ENCODE measurements at places on chromosomes 4 and X.

DNA sequence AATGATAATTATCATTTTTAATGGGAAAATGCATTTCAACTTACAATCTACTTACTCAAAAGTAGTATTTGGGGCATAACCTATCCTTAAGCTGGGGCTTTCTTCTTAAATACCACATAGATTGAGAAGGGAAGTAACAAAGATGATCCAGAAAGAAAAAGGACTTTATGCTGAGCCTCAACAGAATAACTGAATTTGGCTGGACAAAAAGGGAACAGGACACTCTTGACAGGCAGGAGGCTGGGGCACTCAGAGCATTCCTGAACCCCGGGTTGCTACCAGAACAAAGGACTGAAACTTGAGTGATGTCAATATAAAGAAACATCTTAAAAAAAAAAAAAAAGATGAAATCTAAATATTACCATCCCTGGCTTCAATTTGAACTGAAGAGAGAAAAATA, 23.9 kb downstream of the RELL1 start:
- no peak for DNase-seq

GRCh38 chr4:106092361-106093040, 197.2 kb downstream of the NPNT start:
- DNase-seq: no peak

- no peak for DNase-seq
Measured at GRCh38 chr4:166527500-166527899, 654.5 kb downstream of the TLL1 start.

DNA sequence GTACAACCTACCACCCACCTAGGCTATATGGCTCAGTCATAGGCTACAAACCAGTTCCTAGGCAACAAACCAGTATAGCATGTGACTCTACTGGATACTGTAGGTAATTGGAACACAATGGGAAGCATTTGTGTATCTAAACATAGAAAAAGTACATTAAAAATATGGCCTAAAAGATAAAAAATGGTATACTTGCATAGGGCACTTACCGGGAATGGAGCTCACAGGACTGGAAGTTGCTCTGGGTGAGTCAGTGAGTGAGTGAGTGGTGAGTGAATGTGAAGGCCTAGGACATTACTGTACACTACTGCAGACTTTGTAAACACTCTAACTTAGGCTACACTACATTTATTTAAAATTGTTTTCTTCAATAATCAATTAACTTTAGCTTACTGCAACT, 139.2 kb upstream of the RBPJ start:
- no peak for DNase-seq

GRCh38 chr4:120694973-120695372, 227.6 kb downstream of the PRDM5 start:
- no peak for DNase-seq

DNA sequence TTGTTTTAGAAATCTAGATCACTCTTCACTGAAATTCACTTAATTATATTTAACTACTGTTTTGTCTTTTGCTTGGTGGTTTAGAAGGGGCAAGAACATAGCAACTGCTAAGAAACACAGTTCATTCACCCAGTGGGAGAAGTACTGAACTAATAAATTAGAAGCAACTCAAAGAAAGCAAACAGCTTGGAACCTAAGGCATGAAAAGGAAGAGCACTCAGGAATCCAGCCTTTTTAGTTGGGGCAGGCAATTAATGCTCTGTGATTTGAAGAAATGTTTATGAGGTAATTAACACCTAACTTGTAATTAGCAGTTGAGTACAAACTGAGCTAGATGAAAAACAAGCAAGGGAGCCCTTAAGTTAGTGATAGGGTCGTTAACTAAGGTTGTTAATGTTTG, 22.8 kb downstream of the SEPTIN11 start:
- no peak for DNase-seq

DNA sequence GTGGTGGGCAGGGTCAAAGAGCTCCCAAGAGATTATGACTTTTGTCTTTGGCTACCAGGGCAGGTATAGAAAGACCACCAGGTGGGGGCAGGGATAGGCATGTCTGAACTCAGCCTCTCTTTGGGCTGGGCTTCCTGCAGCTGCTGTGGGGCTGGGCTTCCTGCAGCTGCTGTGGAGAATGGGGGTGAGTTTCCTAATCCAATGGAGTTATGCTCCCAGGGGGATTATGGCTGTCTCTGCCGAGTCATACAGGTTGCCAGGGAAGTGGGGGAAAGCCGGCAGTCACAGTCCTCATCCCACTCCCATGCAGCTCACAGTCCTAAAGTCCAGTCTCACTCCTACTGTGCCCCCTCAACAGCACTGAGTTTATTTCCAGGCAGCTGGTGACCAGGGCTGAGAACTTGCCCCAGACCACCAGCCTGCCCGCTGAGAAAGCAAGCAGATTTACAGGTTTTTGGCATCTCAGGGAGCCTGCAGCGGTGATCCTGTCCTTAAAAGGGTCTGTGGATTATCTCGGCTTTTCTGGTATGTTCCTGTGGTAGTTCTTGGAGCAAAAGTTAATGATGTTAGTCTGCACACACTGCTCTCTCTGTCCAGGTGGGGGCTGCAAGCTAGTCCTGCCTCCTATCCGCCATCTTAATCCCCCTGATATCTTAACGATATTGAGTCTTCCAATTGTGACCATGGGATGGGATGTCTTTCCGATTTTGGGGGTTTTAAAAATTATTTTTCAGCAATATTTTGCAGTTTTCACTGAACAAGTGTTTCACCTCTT, 133.4 kb downstream of the RTL9 start:
- DNase-seq: no peak

DNA sequence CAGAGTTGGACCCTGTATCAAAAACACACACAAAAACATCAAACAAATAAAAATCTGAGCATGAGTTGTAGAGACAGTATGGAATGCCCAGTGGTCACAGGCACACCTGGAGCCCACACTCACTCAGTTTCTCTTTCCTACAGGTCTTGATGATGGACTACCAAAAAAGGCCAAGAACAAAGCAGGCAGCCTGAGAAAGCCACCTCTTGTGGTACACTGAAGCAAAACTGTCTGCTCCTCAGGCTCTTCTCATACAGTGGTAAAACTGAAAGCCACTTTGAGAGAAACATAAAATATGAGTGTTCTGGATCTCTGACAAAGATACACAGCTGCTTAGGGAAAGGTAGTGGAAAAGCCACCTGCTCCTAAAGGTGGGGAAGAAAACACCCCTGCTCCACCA, 1206.9 kb downstream of the FSTL5 start:
- no peak for DNase-seq

GRCh38 chrX:121093011-121093410, 45.6 kb downstream of the GLUD2 start:
- DNase-seq: no peak

DNA sequence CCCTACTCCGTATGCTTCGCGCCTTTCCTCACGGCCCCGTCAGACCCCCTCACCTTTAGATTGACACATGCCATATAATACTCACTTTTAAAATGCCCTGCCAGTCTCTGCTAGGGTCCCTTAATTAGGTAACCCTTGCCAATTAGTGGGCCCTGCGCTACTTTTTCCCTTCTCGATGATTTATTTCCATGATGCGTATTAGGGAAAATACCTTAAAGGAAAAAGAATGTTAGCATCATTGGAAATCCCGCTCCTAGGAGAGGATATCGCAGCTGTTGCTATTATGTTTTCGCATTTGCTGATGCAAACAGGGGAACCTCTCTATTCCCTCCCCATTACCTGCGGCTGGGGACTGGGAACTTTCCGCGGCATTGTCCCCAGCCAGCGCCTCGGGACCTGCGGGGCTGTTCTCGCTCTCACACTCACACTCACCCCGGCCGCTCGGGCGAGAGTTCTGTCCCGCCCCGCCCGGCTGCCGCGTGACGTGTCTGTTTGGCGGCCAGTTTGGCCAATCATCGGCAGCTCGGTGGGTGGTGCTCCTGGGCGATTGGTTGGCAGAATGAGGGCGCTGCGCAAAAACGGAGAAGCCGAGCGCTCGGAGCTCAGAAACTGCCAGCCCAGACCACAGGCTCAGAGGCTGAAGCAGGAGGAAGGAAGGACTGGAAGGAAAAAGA, at the start of gene PCDH10:
Gene PCDH10, plus strand, starts transcription at position 605 of the 674 bp plus-strand sequence. CDS start 847 bp downstream, outside the sequence.
- no peak for DNase-seq

- no peak for DNase-seq
Measured at GRCh38 chr4:65983061-65983460, 312.8 kb upstream of the EPHA5 start.

GRCh38 chrX:77622672-77623071, 163.3 kb downstream of the ATRX start:
- no peak for DNase-seq

DNA sequence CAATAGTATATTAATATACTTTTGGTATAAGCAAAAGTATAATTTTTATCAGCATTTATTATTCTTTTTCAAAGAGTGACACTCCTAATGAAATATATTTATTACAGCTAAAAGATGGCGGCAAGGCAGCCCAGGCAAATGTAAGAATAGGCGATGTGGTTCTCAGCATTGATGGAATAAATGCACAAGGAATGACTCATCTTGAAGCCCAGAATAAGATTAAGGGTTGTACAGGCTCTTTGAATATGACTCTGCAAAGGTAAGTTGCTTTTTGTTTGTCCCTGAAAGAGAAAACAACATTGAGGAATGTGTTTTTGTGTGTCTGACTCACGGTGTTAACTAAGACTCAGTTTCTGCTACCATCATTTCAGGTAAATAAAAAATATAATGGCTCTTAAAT, 71.9 kb downstream of the PDLIM5 start:
- no peak for DNase-seq

Data from AML-193 (cell line).